Fibroblast of skin of abdomen (primary cell): ENCODE measurements at places on chromosomes 5 and 9.

DNA sequence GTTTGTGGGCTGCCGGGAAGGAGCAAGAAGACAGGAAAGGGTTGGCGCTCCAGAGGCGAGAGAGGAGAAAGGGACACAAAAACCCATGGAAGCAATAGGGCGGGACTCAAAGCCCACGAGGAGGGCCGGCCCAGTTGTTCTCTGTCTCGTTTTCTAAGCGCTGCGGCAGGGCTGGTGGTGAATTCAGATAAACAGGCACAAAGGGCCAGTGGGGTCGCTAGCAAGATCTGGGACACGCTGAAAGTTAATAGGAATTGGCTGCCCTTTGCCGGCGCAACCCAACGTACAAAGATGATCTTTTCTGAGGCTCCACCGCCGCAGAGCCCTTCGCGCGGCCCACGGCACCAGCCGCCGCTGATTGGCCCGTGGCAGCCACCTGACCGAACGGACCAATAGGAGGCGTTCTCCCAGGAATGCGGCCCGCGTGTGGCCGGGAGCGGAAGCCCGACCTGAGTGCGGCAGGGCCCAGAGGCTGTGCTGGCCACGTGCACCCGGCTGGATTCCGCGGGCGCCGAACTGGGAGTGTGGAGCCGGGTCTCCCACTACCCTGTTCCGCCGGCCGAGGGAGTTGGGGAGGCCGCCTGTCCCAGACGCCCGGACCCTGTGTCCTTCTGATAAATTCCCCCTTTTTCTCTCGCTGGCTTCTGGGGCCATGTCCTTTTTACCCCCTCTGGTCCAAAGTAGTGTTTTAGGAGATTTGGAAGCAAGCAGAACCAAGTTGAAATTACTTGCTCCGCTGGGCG, 16.8 kb upstream of the NSD1 start:
- peak; percentile 89 for DNase-seq

GRCh38 chr5:169408731-169409130, 107.8 kb upstream of the SLIT3 start:
- DNase-seq: peak; percentile 69

DNA sequence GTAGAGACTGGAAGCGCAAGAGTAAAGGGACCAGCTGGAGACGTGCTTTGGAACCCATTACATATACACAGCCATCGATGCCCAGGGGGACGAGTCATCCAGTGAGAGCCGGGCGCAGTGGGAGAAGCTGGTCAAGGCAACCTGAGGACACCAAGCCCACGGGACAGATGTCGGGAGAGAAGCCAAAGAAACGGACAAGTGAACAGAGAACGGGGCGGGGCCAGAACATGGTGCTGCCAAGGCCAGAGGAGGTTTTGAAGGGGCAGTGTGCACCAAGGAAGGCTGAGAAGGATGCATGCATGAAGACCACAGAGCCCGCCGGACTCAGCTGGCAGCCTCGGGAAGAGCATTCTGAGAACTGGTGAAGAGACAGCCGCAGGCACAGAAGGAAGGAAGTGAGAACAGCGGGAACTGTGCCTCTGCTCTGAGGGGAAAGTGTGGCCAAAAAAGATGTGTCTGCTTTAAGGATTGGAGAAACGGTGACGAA, 20.3 kb downstream of the CAMSAP1 start:
- no peak for DNase-seq

DNA sequence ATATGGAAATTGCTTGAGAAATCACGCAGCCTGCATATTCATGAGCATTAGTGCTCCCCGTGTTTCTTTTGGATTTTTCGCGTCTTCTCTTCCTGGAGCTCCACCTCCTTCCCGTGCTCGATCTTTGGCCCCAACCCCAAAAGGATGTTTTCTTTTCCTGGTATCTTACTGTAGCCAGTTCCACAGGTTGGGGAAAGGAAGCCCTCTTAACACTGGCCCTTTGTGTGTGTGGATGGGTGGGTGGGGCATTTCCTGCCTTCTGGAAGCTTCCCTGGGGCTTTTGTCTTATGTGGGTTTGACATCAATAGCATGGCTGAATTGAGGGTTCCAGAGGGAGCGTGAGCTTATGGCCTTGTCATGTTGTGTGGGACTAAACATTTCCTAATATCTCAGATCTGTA, 21.9 kb downstream of the STXBP1 start:
- DNase-seq: no peak

DNA sequence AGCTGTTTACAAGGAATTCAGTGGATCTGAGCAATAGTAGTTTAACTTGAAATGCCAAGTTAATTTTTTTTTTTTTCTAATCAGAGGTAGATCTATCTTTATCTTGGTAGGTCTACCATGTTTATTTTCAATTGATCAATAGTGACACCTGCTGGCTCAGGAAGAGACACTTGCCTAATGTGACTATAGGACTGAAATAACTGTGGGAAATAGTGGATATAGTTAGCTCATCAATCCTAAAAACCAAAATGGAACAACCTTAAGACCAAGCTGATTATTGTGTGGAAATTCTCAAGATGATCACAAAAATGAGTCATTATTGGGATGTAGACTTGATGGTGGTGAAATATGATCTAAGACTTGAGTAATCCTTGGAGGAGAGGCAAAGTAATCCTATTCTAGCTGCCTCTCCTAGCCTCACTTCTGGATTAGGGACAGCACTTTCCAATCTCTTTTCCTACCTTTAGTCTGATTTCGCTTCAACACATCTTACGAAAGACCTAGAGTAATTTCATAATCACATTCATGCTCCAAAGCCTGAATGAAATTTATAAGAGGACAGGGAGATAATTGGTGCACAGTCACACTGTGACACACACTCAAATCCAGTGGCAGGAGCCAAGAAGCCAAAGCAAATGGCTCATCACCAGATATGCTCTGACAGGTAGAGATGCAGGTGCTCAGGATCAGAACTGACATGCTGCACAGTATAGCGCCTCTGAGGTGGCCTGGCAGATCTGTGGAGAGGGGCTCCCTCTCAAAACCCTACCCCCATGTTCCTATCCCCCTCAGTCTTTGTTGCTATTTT, 156.3 kb downstream of the HMHB1 start:
- DNase-seq: peak; percentile 85

GRCh38 chr9:90642570-90643539, at the start of gene DIRAS2:
Gene DIRAS2, minus strand, starts transcription at chr9:90642824. Its CDS starts 28,997 bp downstream, at chr9:90613827.
- DNase-seq: peak; percentile 48

DNA sequence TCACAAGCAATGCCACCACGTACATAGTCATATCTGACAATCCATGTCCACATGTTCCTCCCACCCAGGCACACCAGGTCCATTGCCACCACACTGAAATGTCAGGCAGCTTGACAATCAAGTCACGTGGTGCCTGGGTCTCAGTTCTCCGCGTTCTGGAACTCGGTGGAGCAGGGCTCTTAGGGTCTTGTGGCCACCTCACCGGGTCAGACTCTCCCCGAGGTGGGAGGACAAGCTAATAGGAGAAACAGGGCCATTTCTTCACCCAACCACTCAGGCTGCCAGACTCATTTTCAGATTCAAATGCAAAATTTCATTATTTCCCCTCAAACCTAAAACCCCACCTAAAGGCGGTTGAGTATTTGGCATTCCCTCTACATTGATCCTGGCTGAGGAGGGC, 200.5 kb upstream of the GAS1 start:
- no peak for DNase-seq

DNA sequence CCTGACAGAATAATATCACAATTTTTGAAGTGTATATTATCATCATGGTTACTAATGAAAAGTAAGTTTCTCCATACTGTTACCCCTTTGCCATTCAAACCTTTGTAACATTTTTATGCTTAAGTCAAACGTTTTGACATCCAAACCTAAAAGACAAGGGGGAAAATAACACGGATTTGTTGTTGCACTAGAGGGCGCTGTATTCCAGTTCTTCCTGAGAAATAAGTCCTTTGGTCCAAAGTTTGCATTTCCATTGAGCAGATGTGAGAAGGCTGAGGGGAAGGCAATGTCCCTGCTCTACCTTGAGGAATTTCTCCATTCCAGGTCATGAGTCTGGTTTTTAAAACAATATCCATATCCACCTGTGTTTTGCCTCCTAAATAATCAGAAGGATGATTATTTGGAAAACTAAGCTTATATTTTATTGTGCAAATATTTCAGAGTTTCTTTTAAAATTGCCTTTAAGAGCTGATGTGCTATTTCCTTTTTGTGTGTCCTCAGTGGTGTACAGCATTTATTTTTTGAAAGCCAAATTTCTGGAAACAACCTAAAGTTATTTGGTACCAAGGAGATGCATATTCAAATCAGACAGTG, 9.7 kb downstream of the LECT2 start:
- DNase-seq: peak; percentile 83

DNA sequence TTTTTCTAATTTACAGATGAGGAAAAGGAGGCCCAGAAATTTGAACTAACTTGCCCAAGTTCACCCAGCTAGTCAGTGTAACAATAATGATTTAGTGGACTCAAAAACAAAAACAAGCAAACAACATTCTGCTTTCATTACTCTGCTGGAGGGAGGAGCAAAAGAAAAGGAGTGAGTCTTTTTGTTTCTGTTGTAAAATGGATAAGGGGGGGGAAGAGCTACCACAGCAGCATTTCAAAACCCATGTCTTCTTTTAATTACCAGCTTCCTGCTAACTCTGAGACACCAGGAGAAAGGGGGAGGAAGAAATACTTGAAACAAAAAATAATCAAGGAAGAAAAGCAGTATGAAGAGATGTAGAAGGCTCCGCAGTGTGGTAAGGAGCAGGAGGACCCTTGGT, 39.2 kb upstream of the EQTN start:
- no peak for DNase-seq

GRCh38 chr5:41522193-41522786, 11.9 kb upstream of the PLCXD3 start:
- no peak for DNase-seq

DNA sequence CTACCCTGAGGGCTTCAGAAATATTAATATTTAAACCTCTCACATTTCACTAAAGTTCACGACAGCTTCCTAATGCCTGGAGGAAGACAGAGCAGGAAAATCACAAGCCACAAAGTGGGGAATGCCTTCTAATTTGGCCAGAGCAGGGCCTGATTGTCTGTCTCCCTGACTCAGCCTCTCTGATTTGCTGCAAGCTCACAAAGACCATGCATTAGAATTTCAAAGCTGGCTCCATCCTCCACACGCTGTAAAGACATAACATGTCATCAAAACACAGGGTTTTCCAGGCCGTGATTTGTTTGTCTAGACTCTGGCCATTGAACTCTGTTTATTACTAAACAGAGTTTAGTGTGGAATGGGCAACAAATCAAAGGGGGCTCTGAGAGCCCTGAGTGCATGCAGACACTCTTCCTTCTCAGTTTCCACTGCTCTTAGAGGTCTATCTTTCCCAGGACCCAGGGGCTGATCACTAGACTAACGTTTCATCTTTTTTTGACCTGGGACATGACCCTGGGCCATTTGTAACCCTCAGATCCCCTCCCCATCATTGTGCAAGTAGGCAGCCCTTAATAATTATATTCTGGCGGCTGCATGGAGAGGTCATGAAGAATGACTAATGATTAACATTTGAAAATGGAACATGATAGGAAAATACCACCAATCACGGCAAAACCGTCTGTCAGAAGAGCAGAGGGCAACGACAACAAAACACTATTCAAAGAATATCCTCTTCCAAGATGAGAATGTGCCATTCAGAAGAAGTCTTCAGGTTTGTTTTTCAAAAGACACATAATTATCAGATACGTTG, 140.2 kb downstream of the ENC1 start:
- no peak for DNase-seq

DNA sequence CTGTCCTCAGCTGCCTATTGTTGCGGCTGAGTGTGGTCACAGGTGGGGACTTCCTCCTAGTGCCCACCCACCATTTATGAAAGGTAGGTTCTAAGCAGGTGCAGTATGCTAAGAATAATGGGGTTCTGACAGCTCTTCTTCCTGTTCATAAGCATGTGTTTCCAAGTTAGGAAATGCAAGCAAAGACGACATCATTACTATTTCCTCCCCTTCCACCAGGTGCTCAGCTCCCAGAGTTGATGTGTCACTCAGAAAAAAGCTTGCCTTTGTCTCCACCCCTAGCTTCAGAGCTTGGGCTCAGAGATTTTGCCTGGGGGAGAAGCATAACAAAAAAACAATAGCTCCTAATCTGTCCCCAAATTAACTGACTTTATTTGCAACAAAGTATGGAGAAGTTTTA, 1076.7 kb downstream of the NR2F1-AS1 start:
- no peak for DNase-seq

GRCh38 chr9:72165326-72165725, 16.1 kb downstream of the GDA start:
- no peak for DNase-seq

DNA sequence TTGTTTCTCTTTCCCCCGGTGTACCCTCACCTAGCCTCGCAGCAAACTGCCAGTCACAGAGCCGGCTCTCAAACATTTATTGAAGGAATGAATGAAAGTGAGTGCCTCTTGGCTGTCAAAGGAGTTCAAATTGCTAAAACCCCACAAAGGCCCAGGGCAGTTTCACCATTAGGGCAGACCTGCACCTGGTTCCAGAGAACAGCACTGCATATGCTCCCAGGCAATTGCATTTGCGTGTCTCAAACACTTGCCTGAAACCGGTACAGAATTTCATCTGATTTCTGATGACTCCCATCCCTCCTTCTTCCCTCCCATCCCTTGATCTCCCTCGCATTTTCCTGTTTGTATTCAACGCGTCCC, 165.6 kb upstream of the ZNF462 start:
- DNase-seq: no peak

- DNase-seq: no peak
Measured at GRCh38 chr5:56746553-56747339, 68.6 kb upstream of the MAP3K1 start.

DNA sequence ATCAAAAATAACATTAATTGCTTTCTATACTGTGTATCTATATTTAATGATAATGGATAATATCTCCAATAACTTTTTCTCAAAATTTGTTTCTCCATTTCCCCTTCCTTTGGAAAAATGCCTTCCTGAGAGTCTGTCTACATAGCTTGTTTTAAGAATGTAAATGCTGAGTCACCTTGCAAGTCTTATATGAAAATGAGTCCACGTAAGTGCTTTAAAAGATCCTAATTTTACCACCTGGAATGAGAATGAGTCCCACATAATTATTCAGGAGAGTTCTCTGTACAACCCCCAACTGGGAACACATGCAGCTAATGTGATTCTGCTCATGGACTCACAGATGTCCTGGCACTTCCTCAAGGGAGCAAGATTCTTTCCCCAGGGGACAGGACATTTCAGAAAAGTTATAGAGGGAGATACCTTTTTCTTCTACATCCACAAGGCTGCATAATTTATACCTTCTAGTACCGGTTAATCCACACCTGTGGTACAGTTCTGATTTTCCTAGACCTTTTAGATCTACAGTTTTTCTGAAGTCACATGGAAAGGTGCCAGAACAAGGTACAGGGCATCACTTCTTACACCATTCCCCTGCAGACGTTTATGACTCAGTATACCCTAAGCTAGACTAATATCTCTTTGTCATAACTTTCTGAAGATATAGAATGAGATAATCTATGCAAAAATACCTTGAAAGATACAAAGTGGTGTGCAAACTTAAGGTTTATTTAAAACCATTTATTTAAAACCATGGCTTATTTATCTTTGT, 314.1 kb downstream of the CETN3 start:
- DNase-seq: peak; percentile 2

- no peak for DNase-seq
Measured at GRCh38 chr9:84239343-84239742, 101.2 kb downstream of the SLC28A3 start.

GRCh38 chr5:122736086-122736845, 38.6 kb upstream of the SNX2 start:
- DNase-seq: no peak
